ENCODE measurements at places on chromosomes 3 and 15.

- DNase-seq: no peak
Observed at GRCh38 chr3:154316974-154317767, 7.1 kb downstream of the DHX36 start.

- peak; percentile 77 for DNase-seq
Observed at GRCh38 chr15:83446904-83447709, at the start of gene SH3GL3. Gene SH3GL3 (plus strand): TSS chr15:83447341. CDS start chr15:83447534, 193 bp downstream.

GRCh38 chr3:71681224-71681668 is 44.0 kb downstream of the EIF4E3 start:
- DNase-seq: peak; percentile 44

GRCh38 chr3:127777921-127778656 is 44.2 kb downstream of the MGLL start:
- no peak for DNase-seq

DNA sequence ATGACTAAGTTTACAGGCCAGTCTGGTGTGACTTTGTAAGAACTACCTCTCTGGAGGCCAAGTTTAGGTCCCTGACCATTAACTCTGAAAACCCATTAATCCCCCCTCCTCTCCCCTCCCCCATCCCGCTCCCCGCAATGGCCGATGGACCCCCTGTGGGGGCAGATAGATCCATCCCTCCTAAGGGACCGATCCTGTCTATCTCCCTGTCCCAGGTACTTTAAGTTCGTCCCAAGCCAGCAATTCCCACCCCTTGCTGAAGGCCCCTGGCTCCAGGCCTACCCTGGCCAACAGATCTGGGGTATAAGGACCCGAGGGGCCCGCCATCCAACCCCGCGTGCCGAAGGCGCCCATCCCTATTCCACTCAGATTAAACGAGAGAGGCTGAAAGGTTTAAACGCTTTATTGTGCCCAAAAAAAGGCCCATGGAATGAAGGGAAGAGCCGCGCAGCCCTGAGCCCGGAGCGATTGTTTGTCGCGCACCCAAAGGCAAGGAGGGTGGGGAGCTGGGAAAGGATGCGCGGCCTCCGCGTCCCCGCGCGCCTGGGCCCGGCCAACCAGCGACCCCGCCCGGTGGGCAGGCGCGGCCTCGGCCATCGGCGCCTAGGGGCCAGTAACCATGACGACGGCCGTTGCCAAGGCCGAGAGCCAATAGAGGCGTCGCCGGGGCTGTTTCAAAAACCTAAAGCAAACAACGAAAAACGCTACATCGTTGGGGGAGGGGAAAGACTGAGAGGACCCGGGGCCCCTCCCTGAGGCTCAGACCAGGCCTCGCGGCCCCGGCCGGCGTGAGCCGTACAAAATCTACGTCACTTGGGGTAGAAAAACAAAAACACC is 35.9 kb downstream of the HMCES start:
- DNase-seq: peak; percentile 85

DNA sequence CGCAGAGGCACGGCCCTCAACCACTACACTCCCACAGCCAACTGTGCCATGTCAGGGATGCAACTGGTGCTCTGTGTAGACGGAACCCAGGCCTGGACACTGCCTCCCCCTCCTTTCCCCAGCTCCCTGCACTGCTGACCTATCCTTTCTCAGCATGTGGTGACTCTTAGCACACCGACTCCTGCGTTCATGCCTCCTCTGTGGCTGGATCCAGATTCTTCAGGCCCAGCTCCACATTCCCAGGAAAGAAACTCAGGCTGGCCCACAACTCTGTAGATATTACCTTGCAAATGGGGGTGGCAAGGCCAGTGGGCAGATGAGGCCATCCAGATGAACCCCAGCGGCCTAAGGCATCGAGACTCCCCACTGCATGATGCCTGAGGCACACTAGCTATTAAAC is 272.7 kb downstream of the OCA2 start:
- no peak for DNase-seq

GRCh38 chr3:42127226-42127625 is 36.1 kb downstream of the TRAK1 start:
- DNase-seq: no peak

GRCh38 chr3:123919353-123919752 is 35.2 kb upstream of the MYLK start:
- no peak for DNase-seq

- DNase-seq: peak; percentile 48
Observed at GRCh38 chr3:188431553-188431952, 277.6 kb downstream of the LPP start.

GRCh38 chr15:52529341-52529924 is 753 bp upstream of the MYO5A start:
- no peak for DNase-seq
